ENCODE measurements at places on chromosomes 6 and 20.

- peaks cover 15% of the 10 kb centered on the region for H3K36me3 ChIP-seq
- H3K27ac ChIP-seq = peak overlapping the region; percentile 97
- peaks cover 23% of the 10 kb centered on the region for H3K4me1 ChIP-seq
- DNase-seq = peak; percentile 83
- H3K27me3 ChIP-seq = peaks cover 12% of the 10 kb centered on the region
These were observed 8.3 kb downstream of the PI16 start for GRCh38 chr6:36962874-36963273.

GRCh38 chr6:41051873-41052272, 1.1 kb upstream of the APOBEC2 start:
- peaks cover 17% of the 10 kb centered on the region for H3K4me1 ChIP-seq
- no peak for DNase-seq

DNA sequence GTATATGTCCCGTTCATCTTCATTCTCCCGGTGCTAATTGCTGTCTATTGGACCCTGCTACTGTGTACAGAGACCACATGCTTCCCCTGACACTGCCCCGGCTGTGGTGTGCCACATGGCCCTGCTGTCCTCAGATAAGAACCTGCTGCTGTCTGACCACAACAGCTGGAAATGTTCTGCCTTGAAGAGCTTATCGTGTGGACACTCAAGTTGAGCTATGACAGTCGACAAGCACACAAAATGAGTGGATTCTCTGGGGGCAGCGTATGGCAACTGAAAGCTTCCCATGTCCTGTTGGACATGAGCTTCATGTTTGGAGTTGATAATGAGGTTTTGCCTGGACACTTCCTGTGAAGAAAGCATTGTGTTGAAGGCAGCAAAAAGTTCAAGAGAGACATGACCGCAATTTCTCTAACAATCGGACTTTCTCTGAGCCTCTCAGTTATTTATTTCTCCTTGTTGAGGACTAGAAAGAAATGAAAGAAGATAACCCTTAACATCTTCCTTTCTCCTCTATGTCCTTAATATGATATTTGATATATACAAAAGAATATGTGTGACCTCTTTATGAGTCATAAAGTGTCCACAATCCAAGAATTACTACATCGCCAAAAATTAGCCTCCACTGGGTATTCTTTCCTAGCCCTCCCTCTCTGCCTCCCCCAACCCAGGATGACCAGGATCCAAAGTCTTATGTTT, 187.1 kb upstream of the TCF21 start:
- no peak for DNase-seq
- H3K36me3 ChIP-seq = no peaks in the 10 kb centered on the region
- no peaks in the 10 kb centered on the region for H3K4me1 ChIP-seq
- peaks cover 4% of the 10 kb centered on the region for H3K27me3 ChIP-seq
- no peak overlapping the region for H3K27ac ChIP-seq

DNA sequence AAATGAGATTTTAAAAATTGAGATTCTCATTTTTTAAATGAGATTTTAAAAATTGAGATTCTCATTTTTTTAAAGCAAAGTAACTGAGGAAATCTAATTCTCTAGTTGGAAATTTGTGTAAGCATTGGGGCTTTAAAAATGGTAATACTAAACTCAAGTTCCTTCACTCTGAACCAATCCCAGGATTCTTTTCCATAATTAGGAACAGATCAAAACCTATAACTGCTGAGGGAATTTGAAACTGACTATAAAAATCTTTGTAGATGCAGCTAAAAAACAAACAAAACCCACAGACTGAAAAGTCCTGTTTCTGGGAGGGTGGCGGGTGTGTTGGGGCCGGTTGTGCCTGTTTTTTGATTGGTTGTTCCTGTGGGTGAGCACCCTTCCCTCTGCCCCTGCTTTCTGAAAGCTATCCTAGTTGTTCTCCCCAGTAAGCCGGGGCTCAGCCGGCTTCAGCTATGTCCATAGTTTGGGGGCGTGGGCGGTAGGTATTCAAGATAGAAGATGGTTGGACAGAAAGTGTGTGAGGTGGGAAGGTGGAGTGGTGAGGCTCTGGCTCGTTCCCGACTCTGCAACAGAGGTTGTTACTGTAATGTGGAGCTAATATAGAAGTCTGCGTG, 49.3 kb downstream of the GFRA4 start:
- no peak overlapping the region for H3K4me3 ChIP-seq
- H3K4me1 ChIP-seq = peaks cover 20% of the 10 kb centered on the region
- H3K27ac ChIP-seq = no peak overlapping the region

GRCh38 chr20:62480318-62480717, 4.5 kb upstream of the GATA5 start:
- H3K4me1 ChIP-seq = peaks cover 3% of the 10 kb centered on the region
- H3K4me3 ChIP-seq = no peak overlapping the region
- H3K27ac ChIP-seq = no peak overlapping the region
- no peak for DNase-seq
- peaks cover 27% of the 10 kb centered on the region for H3K27me3 ChIP-seq
- H3K36me3 ChIP-seq = peaks cover 5% of the 10 kb centered on the region

DNA sequence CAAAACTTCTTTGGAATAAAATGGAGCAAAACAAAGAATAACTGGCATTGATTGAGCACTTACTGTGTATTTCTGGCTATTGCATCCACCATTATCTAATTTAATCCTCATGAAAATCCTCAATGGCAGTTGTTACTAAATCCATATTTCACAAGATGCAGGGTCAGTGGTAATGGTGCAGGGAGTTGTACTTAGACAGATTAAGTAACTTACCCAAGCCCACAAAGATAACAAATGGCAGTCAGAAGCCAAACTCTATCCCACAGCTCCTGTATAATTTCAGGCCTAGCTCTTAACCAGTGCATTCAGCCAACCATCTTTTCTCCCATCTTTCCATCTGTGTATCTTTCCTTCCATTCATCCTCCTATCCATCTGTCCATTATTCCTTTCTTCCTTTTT, 29.3 kb upstream of the SSTR4 start:
- DNase-seq = no peak
- no peak overlapping the region for H3K27ac ChIP-seq
- no peak overlapping the region for H3K4me3 ChIP-seq

- H3K27me3 ChIP-seq = peaks cover 4% of the 10 kb centered on the region
- H3K4me1 ChIP-seq = peaks cover 4% of the 10 kb centered on the region
- H3K36me3 ChIP-seq = no peaks in the 10 kb centered on the region
- no peak for DNase-seq
These were observed 4.1 kb upstream of the SPAG4 start for GRCh38 chr20:35611482-35611881.

DNA sequence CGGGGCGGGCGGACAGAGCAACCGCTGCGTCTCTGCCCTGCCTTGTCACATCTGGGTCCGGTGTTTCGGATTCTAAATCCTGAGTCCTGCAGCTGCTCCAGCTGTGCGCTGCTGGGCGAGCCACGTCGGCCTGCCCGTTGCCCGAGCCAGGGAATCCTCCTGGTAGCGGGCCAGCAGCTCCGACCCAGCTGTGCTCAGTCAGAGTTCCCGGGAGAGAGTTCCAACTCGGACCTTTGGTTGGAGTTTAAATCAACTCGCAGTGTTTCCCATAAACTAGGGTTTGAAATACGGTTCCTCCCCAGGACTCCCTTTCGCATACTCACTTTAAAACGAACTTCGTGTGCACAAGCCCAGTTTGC, 315 bp upstream of the PDE10A start:
- H3K36me3 ChIP-seq = peaks cover 8% of the 10 kb centered on the region
- peak overlapping the region; percentile 94 for H3K4me3 ChIP-seq
- peak overlapping the region; percentile 81 for H3K27ac ChIP-seq

DNA sequence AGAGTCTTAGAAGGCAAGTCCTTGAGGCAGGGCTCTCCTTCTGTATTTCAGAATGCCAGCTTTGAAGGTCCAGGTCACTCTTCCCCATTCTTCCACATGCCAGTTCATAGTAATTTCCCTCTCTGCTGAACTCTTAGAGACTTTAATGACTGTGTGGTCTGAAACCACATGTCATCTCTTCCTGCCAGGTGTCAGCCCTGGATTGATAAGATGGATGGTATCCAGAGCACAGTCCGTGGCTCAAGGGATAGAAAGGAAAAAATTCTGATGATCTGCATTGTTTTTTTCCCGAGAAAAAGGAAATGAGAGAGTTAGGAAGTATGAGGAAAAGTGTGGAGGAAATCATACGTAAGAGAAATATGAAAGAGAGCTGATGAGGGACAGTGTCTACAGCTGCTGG, 250.9 kb downstream of the TPBG start:
- H3K27me3 ChIP-seq = no peaks in the 10 kb centered on the region
- H3K4me1 ChIP-seq = no peaks in the 10 kb centered on the region
- no peak for DNase-seq
- no peaks in the 10 kb centered on the region for H3K36me3 ChIP-seq
- H3K4me3 ChIP-seq = no peak overlapping the region
- no peak overlapping the region for H3K27ac ChIP-seq

DNA sequence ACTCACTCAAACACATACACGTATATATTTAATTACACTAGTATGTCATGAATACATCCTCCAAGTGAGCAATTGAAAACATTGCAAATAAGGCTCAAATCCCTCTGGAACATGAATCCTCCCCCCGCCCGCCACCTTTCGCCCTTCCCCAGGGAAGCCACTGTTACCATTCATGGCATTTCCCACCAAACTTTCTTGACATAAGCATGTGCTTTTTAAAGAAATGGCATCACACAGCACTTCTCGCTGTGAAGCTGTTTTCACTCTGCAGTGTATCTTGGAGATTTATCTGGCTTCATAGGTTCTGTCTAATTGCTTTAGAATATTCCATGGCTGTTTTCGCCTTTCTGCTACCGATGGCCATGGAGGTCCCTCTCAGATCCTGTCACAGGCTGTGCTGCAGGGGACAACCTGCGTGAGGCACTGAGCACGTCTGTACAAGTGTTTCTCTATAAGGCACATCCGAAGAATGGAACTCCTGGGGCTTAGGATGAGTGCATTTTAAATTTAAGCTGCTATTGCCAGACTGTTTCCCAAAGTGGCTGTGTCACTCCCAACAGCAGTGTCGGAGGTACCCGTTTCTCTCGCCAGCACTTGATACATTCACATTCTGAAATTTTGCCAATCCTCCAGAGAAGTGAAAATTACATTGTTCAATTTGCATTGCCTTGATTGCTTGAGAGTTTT, 22.2 kb upstream of the PHACTR3 start:
- H3K4me3 ChIP-seq = no peak overlapping the region
- no peak for DNase-seq
- no peak overlapping the region for H3K27ac ChIP-seq
- H3K4me1 ChIP-seq = no peaks in the 10 kb centered on the region
- H3K36me3 ChIP-seq = no peaks in the 10 kb centered on the region

GRCh38 chr6:14791526-14791925, 454.3 kb upstream of the JARID2 start:
- H3K4me3 ChIP-seq = no peak overlapping the region
- DNase-seq = no peak
- H3K27ac ChIP-seq = no peak overlapping the region
- H3K27me3 ChIP-seq = peaks cover 5% of the 10 kb centered on the region

GRCh38 chr6:121944354-121944753, 455.1 kb upstream of the HSF2 start:
- no peak overlapping the region for H3K4me3 ChIP-seq
- H3K36me3 ChIP-seq = no peaks in the 10 kb centered on the region
- no peak for DNase-seq

DNA sequence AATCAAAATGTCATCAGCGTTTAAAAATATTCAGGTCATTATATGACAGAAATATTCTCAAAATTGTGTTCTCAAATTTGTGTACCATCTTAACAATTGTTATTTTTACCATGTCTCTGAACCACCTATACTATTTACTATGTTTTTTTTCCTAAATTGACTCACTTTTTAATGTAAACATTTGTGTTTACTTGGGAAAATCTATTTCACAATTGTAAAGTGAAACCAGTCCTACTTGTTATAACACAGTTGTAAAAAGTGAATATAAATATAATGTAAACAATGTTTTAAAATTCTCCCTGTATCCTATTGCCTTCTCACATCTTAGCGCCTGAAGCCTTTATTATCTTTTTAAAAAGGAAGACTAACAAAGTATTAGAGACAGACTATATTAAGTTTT, 83.5 kb downstream of the ADGRG6 start:
- peaks cover 4% of the 10 kb centered on the region for H3K4me1 ChIP-seq
- peaks cover 2% of the 10 kb centered on the region for H3K27me3 ChIP-seq

- H3K36me3 ChIP-seq = no peaks in the 10 kb centered on the region
- peak overlapping the region; percentile 37 for H3K4me3 ChIP-seq
- DNase-seq = peak; percentile 23
- no peak overlapping the region for H3K27ac ChIP-seq
- H3K27me3 ChIP-seq = peaks cover 37% of the 10 kb centered on the region
- H3K4me1 ChIP-seq = peaks cover 7% of the 10 kb centered on the region
These were observed 975 bp downstream of the BMP7 start for GRCh38 chr20:57265336-57265996.

GRCh38 chr6:47200536-47201334, 109.0 kb downstream of the TNFRSF21 start:
- H3K36me3 ChIP-seq = no peaks in the 10 kb centered on the region
- no peak for DNase-seq
- peaks cover 3% of the 10 kb centered on the region for H3K27me3 ChIP-seq

DNA sequence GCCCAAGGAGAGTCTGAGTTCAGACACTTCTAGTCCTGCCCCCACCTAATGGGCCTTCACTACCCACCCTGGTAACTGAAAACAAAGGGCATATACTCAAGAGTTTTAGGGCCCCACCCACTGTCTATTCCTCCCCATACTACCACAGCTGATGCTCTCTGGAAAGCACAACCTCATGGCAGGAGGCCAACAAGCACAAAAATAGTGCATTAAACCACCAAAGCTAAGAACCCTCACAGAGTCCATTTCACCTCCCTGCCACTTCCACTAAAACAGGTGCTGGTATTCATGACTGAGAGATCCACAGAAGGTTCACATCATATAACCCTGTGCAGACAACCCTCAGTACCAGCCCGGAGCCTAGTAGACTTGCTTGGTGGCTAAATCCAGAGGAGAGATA, 132.1 kb upstream of the ADGRB3 start:
- H3K27me3 ChIP-seq = no peaks in the 10 kb centered on the region
- no peaks in the 10 kb centered on the region for H3K36me3 ChIP-seq
- no peak overlapping the region for H3K4me3 ChIP-seq
- no peak for DNase-seq

DNA sequence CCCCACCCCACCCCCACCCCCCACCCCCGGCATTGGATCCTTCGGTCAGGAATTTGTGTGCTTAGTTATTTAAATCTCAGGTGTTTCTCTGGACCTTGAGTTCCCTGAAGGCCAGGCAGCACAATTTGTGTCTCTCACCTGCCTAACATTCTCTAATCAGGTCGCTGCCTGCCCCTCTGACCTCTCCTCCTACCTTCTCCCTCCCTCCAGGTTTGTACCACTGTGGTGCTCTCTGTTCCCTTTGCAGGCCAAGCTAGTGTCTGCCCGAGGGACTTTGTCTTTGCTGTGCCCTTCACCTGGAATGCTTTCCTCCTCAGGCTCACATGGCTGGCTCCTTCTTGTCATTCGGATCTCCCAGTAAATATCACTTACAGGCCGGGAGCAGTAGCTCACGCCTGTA, 131.4 kb upstream of the SLC2A12 start:
- H3K27me3 ChIP-seq = peaks cover 2% of the 10 kb centered on the region
- no peak for DNase-seq
- no peaks in the 10 kb centered on the region for H3K36me3 ChIP-seq
- no peaks in the 10 kb centered on the region for H3K4me1 ChIP-seq
